ENCODE measurements at places on chromosomes 3 and 15.

GRCh38 chr3:12815719-12816118 is 19.2 kb downstream of the CAND2 start:
- no peak for DNase-seq

DNA sequence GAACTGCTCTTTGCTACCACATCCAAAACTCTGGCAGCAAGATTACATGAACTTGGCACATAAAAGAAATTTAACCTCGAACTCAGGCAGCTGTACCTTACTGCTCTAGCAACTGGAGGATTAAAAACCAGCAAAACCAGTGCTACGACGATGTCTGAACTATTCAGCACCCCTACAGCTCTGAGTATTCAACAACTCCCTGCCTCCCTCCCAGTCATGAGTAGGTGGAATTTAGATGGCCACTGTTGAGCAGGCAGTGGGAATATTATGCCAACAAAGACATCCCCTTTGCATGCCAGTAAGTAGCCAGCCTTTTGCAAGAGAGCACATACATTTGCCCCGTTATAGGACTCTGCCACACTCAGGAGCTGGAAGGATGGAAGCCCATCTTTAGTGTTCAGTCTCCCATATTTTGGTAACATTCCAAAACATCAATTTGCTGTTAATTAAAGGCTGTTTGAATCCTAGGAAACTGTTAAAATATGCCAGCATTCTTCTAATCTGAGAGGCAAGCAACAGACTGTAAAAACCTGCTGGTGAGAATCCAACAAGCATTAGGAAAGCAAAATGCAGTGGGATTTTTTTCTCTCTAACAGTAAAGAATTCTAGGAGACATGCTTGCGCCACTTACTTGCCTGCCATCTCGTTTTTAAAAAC is 85.4 kb downstream of the ZNF385D start:
- DNase-seq: no peak

DNA sequence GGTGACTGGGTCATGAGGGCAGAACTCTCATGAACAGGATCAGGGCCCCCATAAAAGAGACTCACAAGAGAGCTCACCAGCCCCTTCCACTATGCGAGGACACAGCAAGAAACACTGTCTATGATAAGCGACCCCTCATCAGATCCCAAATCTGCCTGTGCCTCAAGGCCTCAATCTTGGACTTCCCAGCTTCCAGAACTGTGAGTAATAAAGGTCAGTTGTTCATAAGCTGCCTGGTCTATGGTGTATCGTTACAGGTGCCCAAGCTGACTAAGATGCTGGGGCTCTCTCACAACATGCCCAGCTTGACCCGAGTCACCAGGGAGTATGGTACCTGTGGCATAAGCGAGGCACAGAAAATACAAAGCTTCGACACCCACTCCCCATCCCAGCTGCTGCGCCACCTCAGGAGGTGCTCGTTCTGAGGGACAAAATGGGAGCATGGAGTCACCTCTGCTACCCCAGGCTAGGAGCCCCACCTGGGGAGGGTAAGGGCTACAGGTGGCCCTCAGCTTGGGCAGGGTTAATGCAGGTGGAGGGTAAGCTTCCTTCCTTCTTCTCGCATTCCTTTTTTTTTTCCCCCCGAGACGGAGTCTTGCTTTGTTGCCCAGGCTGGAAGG is 234.1 kb downstream of the ADAMTS17 start:
- DNase-seq: no peak

DNA sequence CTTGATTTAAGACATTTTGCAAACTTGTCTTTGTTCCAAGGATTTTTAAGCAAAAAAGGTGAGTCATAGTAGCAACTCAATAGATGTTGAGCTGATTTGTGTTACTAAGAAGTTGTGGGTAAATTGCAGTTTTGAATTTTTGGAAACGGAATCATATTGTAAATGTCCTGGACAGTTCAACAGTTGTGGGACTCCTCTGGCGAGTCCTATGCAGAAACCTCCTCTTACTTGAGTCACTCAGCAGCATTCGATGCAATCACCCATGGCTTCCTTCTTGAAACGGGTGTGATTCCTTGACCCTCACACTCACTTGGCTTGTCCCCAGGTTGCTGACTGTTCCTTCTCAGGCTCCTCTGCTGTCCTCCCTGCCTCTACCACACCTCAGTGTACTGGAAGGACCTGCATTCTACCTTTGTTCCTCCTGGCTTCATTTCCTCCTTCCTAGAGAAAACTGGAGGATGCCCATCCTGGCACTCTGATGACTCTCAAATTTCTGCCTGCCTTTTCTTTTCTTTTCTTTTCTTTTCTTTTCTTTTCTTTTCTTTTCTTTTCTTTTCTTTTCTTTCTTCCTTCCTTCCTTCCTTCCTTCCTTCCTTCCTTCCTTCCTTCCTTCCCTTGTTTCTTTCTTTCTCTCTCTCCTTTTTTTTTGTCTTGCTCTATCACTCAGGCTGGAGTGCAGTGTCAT is 52.8 kb upstream of the DGKG start:
- DNase-seq: no peak

GRCh38 chr3:25665315-25666280 is 891 bp upstream of the TOP2B start:
- no peak for DNase-seq

- no peak for DNase-seq
Observed at GRCh38 chr15:34755419-34755773, 598 bp upstream of the GJD2 start.

GRCh38 chr15:33083232-33084081 is 111.1 kb downstream of the FMN1 start:
- DNase-seq: no peak

DNA sequence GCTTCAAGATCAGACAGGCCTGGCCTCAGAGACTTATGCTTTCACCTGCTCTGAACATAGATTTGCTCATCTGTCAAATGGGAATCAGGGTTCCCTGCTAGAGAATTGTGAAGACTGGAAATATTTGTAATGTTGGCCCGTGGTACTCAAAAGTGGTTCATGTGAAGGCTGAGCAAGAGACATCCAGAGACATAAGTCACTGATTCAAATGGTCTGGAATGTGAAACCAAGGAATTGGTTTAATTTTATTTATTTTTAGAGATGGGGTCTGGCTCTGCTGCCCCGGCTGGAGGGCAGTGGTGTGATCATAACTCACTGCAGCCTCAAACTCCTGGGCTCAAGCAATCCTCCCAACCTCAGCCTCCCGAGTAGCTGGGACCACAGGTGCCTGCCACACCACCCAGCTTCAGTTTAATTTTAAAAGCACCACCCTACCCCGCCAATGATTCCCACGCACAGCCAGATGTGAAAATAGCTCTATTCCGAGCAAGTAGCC is 60.1 kb downstream of the DAPK2 start:
- DNase-seq: no peak

- no peak for DNase-seq
Observed at GRCh38 chr3:187369089-187369447, 883 bp downstream of the RTP4 start.

GRCh38 chr3:4588466-4588865 is 95.3 kb downstream of the ITPR1 start:
- DNase-seq: no peak

- no peak for DNase-seq
Observed at GRCh38 chr3:8622873-8623691, 21.5 kb downstream of the SSUH2 start.

GRCh38 chr3:57152151-57153143 is 12.7 kb downstream of the IL17RD start:
- no peak for DNase-seq

DNA sequence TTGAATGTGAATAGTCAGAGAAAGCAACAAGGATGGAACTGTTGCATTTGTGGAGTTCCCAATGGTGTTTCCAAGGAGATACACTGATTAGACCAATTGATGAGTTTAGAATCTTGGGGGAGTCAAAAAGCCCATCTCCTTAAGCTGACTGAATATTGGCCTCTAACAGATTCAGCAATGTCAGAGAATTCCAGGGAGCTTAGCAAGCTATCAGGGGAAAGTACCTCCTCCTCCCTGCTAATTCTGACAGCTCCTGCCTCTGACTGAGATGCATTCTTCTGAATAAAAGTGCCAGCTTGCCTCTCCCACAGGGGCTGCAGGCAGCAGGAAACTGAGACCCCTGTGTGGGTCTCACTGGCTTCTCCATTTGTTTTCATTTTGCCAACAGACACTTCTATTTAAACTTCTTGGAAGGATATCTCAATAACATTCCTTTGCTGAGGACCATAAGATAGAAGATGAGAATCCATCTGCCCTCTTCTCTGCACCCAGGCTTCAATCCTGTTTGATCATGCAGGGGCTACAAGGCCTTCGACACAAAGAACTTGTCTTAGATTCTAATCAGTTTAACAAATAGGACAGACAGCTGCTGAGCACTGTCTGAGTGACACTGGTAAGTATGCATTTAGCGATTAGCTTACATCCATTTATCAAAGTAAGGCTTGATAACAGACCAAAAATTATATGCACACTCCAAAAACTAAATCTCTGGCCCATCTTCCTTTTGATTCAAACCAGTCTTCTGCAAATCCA is 1080.8 kb downstream of the TUSC7 start:
- no peak for DNase-seq

GRCh38 chr3:49032646-49033304 is 3.6 kb upstream of the IMPDH2 start:
- no peak for DNase-seq

- DNase-seq: no peak
Observed at GRCh38 chr3:58497097-58497496, 5.2 kb downstream of the KCTD6 start.

GRCh38 chr3:49717959-49718857 is 1.3 kb downstream of the AMIGO3 start:
- DNase-seq: no peak

GRCh38 chr3:115040673-115041286 is 106.3 kb downstream of the ZBTB20 start:
- DNase-seq: no peak

GRCh38 chr3:178520451-178520850 is 15.8 kb upstream of the KCNMB2 start:
- no peak for DNase-seq

DNA sequence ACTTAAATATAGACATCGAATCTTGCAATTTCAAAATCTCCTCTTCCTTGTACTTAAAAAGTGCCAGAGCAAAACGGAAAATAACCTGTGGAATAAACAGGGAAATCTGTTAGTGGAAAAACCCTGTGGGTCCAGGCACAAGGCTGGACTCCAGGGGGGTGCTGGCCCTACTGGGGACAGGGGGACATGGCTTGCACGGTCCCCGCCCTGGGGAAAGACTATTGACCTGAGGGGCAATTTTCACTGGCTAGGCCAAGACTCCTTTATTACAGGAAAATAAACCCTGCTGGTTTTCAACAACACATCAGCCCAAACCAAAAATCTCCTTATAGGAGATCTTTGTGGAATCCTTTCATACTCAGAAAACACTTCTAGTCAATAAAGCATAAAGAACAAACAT is 75.9 kb downstream of the TBC1D2B start:
- no peak for DNase-seq

DNA sequence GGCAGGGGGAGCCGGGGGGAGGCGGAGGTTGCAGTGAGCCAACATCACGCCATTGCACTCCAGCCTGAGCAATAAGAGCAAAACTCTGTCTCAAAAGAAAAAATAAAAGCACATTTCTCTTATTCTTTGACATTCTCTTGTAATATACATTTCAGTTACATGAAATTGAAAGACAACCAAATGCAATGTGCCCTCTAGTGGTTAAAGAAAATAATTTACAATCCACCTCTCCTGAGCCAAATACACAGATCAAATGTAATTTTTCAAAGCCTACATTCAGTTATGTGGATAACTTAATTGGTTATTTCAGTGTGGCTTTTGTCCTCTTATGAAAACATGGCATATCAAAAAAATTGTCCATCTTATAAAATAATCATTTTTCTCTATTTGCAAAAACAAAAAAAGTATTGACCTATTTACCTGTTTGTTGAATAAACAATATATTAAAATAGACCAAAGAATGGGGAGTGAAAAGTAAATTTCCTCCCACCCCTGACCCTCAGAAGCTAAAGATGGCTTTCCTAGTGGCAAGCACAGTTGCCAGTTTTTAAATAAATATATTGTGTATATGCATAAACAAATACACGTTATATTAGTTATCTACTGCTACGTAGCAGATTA is 14.2 kb upstream of the U2SURP start:
- DNase-seq: no peak

GRCh38 chr3:45965653-45966052 is 22.4 kb downstream of the CXCR6 start:
- no peak for DNase-seq

GRCh38 chr3:37847689-37848088 is 14.0 kb upstream of the CTDSPL start:
- no peak for DNase-seq

GRCh38 chr3:141049681-141050080 is 1.5 kb upstream of the SPSB4 start:
- no peak for DNase-seq

DNA sequence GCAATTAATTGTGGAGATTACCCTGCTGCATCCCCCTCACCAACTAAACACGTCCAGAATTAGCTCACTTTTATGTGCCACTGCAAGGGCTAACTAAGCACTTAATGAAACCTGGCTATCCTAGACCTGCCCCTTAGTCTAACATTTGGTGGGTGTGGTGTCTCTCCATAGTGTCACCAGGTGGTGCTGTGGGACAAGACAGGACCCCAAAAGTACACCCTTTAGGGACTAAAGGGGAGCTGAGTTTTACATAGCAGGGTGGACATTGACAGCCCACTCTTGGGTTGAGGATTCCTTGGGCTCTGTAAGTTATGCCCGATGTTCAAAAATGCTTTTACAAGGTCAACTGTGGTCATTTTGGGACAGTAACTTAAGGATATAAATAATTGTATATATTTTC is 5.7 kb downstream of the DUT start:
- DNase-seq: no peak

- DNase-seq: no peak
Observed at GRCh38 chr3:127131424-127132170, 61.3 kb upstream of the PRR23E start.

GRCh38 chr15:43911235-43911781 is 84.5 kb downstream of the WDR76 start:
- DNase-seq: no peak

DNA sequence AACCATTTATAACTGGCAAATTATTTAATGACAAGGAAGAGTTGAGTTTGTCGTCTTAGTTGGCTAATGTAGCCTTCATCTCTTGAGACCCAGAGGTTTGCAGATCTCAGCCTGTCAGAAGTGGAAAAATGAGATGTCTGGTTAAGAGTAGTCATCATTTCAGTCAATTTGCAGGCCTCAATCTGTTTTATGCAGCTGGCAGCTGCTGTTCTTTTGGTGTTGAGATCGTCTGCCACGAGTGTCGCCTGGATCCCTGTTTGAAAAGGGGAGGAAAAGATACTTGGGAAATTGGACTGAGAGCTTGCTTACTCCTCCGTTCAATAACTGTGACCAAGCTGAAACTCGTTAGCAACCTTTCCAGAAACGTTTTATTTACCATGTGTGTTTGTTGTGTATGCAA is 2.3 kb downstream of the PHLDB2 start:
- DNase-seq: no peak

DNA sequence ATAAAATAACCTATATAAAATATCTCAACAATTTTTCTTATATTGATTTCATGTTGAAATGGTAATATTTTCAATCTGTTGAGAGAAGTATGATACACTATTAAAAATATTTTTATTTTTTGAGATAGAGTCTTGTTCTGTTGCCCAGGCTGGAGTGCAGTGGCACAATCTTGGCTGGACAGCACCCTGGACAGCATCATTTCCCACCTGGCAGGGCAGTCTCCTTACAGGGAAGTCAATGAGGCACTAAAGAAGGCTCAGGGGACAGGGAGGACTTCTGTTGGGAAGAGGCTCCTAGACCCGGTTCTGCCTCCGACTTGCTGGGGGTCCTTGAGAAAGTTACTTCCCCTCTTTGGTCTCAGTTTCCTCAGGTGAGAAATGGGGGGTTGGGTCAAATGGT is 9.4 kb downstream of the GOLGA6L2 start:
- no peak for DNase-seq
